Left lung (tissue), 14 donors: ENCODE measurements at places on chromosomes 13 and 19. TPM values are rescaled to one million over a fixed set of nuclear protein-coding genes. Genes with fewer than 3 reads are reported as not detected.
A peak's percentile ranks its signal among the peaks of the same experiment; 100 is the strongest.

Gene ERVK3-1
- total RNA-seq, result 31.9 TPM

DNA sequence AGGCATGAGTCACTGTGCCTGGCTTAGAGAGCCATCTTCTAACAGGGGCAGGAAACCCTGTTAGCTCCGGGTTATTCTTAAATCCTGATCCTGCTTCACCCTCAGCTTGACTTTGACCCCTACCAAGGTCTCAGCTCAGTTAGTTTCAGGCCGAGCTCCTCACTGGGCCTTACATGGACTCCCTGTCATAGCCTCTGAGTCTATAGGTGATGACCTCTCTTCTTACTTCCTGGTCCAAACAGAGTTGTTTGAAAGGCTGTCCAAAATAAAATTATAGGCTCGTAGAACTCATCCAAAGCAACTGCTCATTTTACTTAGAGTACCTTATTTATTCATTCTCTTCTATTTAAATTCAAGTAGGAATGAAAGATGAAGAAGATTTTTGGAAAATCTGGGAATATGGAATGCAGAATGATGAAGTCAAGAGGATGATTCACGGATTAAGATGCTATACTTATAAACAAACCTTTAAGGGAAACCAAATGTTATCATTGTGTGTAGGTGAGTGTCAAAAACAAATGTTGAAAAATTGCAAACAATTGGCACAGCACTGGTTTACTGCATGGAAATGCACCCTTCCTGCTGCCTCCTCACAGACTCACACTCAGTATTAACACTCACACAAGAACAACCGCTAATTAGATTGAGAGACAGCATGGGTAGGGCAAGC, 174.1 kb downstream of the RGCC start:
- H3K27me3 ChIP-seq, result no peaks in the 10 kb centered on the region
- no peaks in the 10 kb centered on the region for H3K36me3 ChIP-seq
- H3K4me1 ChIP-seq, result no peaks in the 10 kb centered on the region
- H3K4me3 ChIP-seq, result no peak overlapping the region
- DNase-seq, result no peak
- H3K27ac ChIP-seq, result no peak overlapping the region

DNA sequence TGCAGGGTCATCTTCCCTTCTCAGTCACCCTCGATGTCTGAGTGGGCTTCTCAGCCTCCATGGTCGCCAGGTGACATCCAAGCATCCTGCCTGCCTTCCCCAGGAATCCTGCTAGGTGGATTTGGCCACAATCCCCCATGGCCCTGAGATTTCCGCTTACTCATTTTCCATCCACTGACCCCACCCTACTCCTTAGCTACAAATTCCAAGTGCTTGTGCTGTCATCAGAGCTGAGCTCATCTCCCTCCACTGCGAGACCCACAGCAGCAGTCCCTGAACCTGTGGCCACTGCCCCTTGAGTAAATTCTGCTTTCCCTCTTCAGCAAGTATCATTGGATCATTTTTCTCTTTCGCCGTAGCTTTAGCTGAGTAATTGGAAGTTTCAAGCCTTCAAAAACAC, 90.5 kb upstream of the ANKRD10 start:
- H3K36me3 ChIP-seq, result no peaks in the 10 kb centered on the region
- H3K4me3 ChIP-seq, result no peak overlapping the region
- peak overlapping the region; percentile 77 for H3K27ac ChIP-seq
- H3K4me1 ChIP-seq, result no peaks in the 10 kb centered on the region
- no peaks in the 10 kb centered on the region for H3K27me3 ChIP-seq

Gene SLC6A16
- total RNA-seq, result 0.52 TPM

DNA sequence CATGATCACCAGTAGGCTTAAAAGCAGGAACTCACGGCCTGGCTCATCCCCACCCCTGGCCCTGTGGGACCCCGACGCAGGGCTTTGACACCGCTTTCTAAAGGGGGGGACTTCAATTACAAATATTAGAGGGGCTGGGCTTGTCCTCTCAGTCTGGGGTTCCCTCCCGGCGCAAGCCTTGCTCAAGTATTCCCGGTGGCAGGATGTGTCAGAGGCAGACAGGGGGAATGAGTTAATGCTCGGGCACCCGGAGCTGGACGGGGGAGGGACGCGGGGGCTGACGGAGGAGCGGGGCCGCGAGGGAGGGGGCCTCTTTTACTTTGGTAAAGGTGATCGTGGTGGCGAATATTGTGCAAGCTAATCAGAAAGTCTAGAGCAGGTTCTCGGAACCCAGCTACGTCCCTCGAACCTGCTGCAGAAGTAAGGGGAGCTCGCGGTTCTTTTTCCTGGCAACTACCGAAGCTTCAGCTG, 1.1 kb downstream of the FGF14 start:
- no peak for DNase-seq
- peaks cover 6% of the 10 kb centered on the region for H3K4me1 ChIP-seq
- no peak overlapping the region for H3K27ac ChIP-seq
- H3K4me3 ChIP-seq, result peak overlapping the region; percentile 38
- no peaks in the 10 kb centered on the region for H3K36me3 ChIP-seq

DNA sequence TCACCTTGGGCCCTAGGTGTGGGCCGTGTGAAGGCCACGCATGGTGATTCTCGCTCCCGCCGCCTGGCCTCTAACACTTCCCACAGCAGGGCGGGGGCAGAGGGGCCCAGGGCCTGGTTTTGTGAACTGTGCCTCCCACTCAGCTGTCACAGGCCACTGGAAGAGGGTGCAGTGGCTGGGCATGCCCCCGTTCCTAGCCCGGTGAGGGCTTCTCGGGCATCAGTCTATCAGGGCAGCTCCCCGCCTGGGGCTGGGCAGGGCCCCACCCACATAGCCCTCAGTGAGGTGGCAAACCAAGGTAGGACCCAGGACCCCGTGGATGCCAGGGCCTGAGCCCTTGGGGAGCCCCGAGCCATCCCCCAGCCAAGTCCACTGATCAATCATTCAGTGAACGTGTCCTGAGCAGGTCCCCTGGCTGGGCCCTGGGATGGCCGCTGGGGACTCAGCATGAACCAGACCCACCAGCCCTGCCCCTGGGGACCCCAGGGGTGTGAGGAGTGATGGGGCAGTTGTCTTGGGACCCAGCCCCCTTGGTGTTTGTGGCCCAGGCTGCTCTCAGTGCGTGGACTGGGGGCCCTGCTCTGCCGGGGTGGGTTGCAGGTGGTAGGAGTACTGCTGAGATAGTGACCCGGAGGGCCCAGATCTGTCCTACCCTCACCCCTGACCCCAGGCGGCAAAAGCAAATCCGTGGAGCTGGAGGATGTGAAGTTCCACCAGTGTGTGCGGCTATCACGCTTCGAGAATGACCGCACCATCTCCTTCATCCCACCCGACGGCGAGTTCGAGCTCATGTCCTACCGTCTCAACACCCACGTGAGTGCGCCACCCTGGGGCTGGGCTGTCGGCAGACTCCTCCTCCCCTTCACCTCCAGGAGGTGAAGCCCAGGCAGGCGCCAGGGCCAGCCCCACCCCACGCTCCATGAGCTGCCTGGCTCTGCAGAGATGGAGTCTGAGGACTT, 29.4 kb downstream of the AP1M1 start:
- no peaks in the 10 kb centered on the region for H3K4me1 ChIP-seq
- no peak for DNase-seq
- H3K27ac ChIP-seq, result no peak overlapping the region
- no peaks in the 10 kb centered on the region for H3K27me3 ChIP-seq

DNA sequence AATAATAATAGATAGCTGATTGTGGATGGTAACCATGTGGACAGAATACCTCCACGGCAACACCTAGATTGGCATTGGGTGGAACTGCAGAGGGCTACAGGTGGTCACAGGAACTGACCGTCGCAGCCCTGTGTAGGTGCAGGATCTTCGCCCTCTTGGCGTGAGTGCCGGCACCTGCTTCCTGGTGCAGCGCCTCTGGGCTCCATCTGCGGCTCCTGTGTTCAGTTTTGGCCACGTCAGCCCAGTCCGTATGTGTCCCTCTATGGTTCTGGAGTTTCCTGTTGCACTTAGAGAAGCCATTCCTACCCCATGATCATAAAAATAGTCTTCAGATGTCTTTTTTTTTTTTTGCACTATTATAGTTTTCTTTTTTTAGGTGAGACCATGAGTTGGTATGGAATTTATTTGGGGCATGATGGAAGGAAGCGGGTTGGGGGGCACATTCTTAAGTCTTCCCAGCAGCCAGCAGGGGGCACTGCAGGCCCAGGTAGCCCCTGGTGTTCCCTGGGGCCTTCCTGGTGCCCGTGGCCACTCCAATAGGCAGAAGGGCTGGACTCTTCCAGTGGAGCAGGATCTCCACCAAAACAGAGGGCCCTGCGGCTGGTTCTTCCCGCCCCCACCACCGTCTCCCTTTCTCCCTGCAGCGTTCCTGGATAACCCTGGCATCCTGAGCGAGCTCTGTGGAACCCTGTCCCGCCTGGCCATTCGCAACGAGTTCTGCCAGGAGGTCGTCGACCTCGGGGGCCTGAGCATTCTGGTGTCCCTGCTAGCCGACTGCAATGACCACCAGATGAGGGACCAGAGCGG, 10.1 kb upstream of the SLC25A42 start:
- H3K36me3 ChIP-seq, result peaks cover 90% of the 10 kb centered on the region
- no peak overlapping the region for H3K4me3 ChIP-seq
- no peak overlapping the region for H3K27ac ChIP-seq
- no peaks in the 10 kb centered on the region for H3K27me3 ChIP-seq

GRCh38 chr13:73228546-73228945, 169.7 kb downstream of the KLF5 start:
- no peaks in the 10 kb centered on the region for H3K4me1 ChIP-seq
- H3K27me3 ChIP-seq, result no peaks in the 10 kb centered on the region
- no peak overlapping the region for H3K27ac ChIP-seq
- DNase-seq, result no peak
- H3K4me3 ChIP-seq, result no peak overlapping the region

DNA sequence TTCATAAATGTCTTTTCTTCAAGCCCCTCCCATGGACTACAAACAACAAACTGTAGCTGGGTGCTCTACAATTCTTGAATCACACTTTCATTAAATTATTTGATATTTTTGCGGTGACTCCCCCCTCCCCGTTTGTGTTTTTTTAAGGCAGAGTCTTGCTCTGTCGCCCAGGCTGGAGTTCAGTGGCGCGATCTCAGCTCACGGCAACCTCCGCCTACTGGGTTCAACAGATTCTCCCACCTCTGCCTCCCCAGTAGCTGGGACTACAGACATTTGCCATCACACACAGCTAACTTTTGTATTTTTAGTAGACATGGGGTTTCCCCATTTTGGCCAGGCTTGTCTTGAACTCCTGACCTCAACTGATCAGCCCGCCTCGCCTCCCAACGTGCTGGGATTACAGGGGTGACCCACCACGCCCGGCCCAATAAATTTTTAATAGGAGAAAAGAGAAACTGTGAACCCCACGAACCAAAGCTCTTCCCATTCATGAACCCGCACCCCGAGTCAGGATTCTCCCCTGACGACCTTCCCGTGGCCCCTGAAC, 703 bp downstream of the ZNF506 start:
- H3K4me1 ChIP-seq, result peaks cover 26% of the 10 kb centered on the region
- no peaks in the 10 kb centered on the region for H3K36me3 ChIP-seq
- no peaks in the 10 kb centered on the region for H3K27me3 ChIP-seq
- H3K4me3 ChIP-seq, result peak overlapping the region; percentile 70
- peak overlapping the region; percentile 96 for H3K27ac ChIP-seq
- DNase-seq, result no peak

DNA sequence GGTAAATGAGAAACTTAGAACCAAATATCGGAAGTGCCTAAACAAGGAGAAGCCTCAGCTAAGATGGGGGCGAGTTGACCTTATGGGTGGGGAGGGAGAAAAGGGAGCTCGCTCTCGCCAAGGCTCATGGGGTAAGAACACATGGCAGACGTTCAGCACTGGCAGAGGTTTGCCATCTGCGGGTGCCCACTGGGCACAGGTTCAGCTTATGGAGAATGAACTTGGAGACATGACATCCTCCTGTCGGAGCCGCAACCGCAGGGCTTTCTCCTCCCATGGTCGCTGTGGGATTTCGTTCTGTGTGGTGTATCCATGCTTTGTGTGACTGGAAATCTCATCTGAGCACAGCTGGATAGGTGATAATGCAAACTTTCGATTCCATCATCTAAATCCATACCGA, 36.1 kb upstream of the PEPD start:
- H3K36me3 ChIP-seq, result no peaks in the 10 kb centered on the region
- no peak overlapping the region for H3K4me3 ChIP-seq
- no peak overlapping the region for H3K27ac ChIP-seq
- no peak for DNase-seq

Gene IER2
- 99.4 TPM for total RNA-seq

- H3K4me3 ChIP-seq, result no peak overlapping the region
- H3K27me3 ChIP-seq, result no peaks in the 10 kb centered on the region
- no peak for DNase-seq
- H3K4me1 ChIP-seq, result no peaks in the 10 kb centered on the region
- no peaks in the 10 kb centered on the region for H3K36me3 ChIP-seq
Measured at GRCh38 chr13:76928456-76928855, 19.9 kb upstream of the ACOD1 start.

Gene C19orf85
- not detected for total RNA-seq

GRCh38 chr19:44131955-44132354, 9.4 kb upstream of the ZNF234 start:
- H3K36me3 ChIP-seq, result no peaks in the 10 kb centered on the region

Gene EXOC3L2
- total RNA-seq, result 3.2 TPM

- DNase-seq, result peak; percentile 9
- no peak overlapping the region for H3K27ac ChIP-seq
- H3K4me1 ChIP-seq, result no peaks in the 10 kb centered on the region
Measured at GRCh38 chr19:46514589-46515289, 19.1 kb upstream of the PNMA8B start.

Gene ZNF415
- total RNA-seq, result 7.2 TPM

DNA sequence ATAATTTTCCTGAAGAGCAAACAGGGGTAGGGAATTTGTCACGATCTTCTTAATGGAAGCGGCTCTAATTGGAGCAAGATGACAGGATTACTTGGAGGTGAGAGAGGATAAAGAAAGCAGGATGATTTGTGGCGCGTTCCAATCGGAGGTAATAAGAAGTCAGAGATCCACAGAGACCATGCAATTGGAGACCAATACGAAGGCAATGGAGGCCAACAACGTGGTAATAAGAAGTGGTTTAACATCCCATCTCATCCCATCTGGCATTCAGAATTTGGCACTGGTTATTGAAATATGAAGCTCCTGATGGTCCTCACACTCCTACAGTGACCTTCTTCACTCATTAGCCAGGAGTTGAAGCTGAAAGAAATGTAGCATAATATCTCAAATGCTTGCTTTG, 130.6 kb downstream of the DLEU7 start:
- no peaks in the 10 kb centered on the region for H3K27me3 ChIP-seq
- no peak for DNase-seq
- peak overlapping the region; percentile 91 for H3K27ac ChIP-seq
- no peaks in the 10 kb centered on the region for H3K36me3 ChIP-seq
- peaks cover 51% of the 10 kb centered on the region for H3K4me1 ChIP-seq
- H3K4me3 ChIP-seq, result no peak overlapping the region

DNA sequence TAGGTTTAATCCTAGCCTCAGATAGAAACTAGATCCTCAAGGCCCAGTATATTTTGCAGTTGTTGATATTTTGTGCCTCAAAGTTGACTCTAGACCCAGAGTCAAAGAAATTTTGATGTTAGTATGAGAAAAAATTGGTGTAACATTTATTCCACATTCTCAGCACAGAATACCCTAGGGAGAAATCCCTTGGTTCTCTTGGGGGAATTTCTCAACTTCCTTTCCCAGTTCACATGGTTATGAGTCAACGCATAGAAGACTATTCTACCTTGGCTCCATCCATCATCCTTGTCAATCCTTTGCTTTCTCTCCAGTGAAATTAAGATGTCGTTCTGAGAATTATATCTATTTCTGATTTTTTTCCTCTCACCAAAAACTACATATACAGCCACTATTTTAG, 145.3 kb downstream of the POSTN start:
- no peak for DNase-seq
- no peak overlapping the region for H3K27ac ChIP-seq
- H3K4me1 ChIP-seq, result no peaks in the 10 kb centered on the region
- H3K36me3 ChIP-seq, result no peaks in the 10 kb centered on the region
- no peaks in the 10 kb centered on the region for H3K27me3 ChIP-seq
